AG04450 (cell line): ENCODE measurements at places on chromosomes 4 and X.

GRCh38 chrX:100593581-100593980 is 8.8 kb downstream of the TNMD start:
- DNase-seq, result no peak

- DNase-seq, result no peak
Measured at GRCh38 chr4:48058617-48059530, 42.3 kb downstream of the NIPAL1 start.

- no peak for DNase-seq
Measured at GRCh38 chrX:45485719-45486118, 285.0 kb upstream of the DIPK2B start.

- DNase-seq, result no peak
Measured at GRCh38 chr4:168074861-168075260, 17.5 kb upstream of the ANXA10 start.

GRCh38 chrX:55593296-55593695 is 29.9 kb upstream of the FOXR2 start:
- no peak for DNase-seq

GRCh38 chr4:155319516-155319915 is 57.2 kb downstream of the MAP9 start:
- no peak for DNase-seq

DNA sequence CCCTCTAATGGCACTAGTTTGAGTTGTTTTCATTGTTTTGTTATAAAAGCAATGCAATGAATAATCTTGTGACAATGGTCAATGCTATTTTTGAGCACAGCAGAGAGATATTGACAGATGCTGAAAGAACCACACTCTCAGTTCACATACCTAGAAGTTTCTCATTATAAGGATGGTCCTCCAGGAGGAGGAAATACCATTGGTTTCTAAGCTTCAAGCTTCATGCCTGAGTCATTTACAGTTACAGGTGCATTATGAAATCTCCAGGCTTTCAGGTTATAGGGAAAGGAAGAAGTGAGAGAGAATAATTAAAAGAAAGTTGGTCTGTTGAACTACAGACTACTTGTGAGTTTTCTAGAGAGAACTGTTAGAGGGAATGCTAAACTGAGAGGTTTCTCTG is 75.3 kb downstream of the PWWP3B start:
- no peak for DNase-seq

- no peak for DNase-seq
Measured at GRCh38 chr4:3208826-3209225, 40.1 kb upstream of the MSANTD1 start.

GRCh38 chr4:87704001-87704400 is 53.9 kb downstream of the DMP1 start:
- DNase-seq, result no peak

DNA sequence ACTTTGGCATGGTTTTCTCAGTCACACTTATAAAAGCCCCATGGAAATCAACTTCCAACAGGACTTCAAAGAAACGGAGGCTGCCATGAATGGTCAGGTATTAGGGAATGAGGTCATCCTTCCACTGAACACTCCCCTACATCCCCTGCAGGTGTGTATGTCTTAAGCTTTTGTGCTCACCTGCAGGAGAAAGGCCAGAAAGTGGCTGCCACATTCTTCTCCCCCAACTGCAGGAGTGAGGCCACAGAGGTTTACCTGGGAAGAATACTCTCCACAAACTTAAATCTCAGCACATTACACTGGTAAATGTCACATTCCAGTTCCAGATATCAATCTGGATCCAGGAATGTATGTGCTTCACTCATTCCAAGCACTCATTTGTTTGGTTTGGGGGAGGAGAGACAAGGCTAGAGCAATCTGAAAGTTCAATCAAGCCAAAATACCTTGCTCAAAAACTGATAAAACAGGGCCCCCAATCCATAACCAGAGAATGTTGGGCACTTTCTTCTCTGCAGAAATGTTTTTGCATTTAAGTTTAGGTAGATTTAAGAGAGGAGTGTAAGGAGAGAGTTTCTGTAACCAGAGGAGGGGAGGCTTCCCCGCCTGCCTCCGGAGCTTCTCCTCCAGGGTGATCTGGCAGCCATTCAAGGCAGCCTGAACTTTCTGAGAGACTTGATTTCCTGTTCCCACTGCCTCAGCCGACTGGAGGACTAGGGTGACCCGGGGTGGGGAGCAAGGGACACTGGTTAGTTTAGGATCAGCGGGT is 15.4 kb downstream of the FAM9C start:
- no peak for DNase-seq

DNA sequence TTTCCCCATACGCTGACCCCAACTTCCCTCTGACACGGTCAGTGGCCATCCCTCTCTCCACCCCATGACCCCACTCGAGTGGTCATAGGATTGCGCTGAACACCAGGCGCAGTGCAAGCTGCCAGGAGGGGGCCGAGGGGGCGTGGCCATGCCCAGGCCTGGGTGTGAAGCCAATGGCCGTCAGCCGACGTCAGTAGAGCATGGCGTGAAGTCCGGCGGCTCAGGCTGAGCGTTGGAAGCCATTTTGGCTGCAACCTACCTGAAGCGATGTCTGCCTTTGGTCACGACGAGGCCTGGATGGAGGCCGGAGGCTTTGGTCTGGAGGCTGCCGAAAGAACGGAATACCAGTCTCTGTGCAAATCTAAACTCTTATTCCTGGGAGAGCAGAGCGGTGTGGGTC is at the start of gene RAB41:
Gene RAB41, plus strand, starts transcription at position 222 of the 400 bp plus-strand sequence. Its CDS starts 46 bp downstream, at position 268.
- DNase-seq, result no peak

- no peak for DNase-seq
Measured at GRCh38 chr4:163666332-163666873, 171.9 kb downstream of the TMA16 start.

GRCh38 chr4:166930464-166930863 is 303.8 kb downstream of the SPOCK3 start:
- DNase-seq, result no peak

DNA sequence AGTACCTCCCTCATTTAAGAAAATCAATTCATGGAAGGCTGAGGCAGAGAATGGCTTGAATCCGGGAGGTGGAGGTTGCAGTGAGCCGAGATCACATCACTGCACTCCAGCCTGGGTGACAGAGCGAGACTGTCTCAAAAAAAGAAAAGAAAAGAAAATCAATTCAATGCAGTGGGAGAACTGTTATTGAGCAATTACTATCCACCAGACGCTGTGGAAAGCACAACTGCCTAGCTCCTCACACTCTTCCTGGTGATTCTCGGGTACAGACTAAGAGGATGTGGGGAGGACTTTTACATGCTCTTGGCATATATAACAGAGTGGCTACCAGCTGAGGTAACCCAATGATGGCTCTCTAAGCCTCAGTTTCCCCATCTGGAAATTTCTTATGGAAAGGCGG is 2.7 kb upstream of the TMSB4X start:
- DNase-seq, result no peak

DNA sequence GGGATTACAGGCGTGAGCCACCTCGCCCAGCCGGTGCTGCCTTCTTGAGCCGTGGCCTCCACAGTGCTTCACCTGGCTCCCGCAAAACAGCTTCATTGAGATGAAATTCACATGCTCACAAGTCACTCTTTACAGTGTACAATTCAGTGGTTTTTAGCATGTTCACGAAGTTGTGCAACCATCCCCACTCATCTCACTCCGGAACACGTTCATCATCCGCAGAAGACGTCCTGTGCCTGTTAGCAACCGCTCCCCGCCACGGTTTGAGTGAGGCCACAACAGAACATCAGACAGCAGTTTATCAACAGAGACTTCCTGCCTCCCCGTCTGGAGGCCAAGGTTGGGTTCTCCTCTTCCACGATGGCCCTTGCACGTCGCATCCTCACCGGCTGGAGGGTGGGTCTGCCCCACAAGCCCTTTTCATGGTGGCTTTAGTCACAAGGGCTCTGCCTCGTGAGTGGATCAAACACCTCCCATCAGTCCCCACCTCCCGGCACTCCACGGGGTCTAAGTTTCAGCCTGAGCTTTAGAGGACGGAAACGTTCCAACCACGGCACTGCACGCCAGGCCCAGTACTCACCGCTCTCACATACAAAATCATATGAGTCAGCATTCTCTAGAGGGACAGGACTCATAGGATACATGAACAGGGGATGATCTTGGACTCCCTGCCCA is 29.6 kb upstream of the SPON2 start:
- DNase-seq, result peak; percentile 86

DNA sequence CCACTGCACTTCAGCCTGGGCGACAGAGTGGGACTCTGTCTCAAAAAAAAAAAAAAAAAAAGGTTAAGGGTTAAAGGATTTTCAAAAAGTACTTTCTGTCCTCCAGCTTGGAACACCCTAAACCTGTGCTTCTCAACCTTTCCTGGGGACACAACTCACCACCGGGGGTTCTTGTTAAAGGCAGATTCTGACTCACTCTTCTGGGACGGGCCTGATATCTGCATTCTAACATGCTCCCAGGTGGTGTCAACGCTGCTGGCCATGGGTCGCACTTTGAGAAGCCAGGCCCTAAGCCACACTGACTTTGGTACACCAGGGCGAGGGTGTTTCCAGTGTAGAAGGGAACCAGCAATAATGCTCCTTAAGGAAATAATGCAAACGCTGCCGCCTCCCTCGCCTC is 46.1 kb downstream of the AFAP1 start:
- DNase-seq, result no peak
